SHP77 treated with DMSO at 0.1 percent for 48 hours (cell line): ENCODE measurements at places on chromosomes 12 and 14.

DNA sequence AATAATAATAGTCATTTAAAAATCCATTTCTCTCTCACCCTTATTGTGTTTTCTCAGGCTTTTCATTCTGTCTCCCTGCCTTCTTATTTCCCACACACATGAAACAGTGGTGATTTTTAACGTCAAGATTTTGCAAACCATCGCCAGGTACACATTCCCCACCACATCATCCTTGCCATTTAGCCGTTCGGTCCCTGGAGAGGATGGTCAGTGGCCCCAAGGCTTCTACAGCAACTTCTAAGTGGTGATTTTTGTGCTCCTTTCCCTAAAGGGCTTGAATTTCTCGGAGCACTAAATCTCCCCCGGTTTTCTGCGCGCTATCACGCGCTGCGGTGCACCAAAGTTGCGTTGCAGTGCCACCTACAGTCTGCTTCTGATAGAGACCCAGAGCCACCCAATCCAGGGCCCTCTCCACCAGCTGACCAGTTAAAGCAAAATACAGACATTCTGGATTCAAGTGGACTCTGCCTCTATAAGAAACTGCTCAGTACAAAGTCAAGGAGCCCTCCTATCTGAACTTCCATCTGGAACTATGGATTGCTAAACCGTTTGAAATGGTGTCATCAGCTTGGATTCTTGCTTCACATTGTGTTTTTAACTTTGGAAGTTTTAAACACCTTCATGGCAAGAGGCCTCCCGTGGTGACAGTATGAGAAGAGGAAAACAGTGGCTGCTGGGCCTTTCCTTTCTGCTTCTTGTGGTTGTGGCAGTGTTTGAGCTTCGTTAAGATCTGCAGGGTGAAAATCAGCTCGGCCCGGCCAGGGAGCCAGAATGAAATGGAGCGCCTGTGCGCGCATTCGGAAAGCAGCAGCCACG, 234.0 kb downstream of the SPTSSA start:
- peak; percentile 60 for DNase-seq

DNA sequence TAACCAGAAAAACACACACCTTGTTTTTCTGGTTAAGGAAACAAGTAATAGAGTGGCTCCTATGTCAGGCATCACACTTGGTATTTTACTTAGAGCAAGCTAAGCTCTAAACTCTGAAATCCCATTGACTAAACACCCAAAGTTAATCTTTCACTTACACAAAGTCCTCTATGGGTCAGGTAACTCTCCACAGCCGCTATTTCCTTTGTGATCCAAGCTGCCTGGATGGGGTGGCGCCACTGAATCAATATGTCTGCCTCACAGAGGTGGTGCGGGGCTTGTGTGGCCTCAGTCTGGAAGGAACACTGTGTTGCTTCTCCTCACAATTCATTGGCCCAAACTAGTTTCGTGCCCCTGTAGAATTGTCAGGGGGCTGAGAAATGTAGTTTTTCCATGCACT, 160.0 kb upstream of the E2F7 start:
- no peak for DNase-seq

DNA sequence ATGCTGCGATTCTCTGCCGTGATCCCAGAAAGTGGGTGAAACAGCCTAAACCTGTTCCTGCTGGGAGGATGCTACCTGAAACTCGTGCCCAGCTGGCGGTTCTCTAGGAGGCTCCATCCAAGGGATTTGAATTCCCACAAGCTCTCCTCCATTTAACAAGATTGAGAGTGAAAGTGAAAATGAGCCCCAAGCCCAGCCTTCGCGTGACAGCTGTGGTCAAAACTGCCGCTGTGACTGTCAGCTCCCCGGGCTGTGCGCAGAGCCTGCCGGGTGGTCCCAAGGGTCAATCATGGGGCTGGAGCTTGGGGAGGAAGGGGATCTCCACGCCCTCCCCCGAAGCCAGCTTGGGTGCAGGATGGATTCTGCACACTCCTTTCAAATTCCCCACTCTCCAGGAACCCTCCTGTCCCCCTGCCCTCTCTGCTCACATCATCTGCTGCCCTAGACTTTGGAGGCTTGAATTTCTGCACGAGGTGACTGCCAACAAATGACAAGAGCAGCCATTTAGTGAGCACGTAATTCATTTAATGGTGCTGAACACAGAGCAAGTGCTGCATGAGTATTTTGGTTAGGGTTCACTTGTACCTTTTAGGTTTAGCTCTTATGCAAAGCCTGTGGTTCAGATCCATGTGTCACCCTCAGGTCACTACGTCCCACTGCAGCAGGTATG, 5.3 kb downstream of the ASB2 start:
- no peak for DNase-seq

DNA sequence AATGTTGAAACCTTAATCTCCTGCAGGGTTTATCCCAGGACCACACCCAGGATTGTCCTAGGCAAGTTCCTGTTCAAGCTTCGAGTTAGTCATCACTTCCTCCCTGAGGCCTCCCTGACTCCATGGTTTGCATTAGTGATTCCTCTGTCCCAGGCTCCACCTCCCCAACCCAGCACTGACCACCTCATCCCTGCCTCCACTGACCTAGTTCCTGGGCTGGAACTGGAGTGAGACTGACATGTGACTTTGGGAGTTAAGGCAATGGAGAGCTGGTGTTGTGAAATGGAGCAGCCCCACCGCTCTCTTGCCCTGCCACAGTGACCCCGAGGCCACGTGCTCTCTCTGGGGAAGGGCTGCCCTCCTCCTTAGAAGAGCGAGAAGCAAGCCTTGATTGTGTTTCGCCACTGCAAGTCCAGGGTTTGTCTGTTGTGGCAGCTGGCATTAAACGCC, 15.8 kb upstream of the DTX1 start:
- DNase-seq: no peak

DNA sequence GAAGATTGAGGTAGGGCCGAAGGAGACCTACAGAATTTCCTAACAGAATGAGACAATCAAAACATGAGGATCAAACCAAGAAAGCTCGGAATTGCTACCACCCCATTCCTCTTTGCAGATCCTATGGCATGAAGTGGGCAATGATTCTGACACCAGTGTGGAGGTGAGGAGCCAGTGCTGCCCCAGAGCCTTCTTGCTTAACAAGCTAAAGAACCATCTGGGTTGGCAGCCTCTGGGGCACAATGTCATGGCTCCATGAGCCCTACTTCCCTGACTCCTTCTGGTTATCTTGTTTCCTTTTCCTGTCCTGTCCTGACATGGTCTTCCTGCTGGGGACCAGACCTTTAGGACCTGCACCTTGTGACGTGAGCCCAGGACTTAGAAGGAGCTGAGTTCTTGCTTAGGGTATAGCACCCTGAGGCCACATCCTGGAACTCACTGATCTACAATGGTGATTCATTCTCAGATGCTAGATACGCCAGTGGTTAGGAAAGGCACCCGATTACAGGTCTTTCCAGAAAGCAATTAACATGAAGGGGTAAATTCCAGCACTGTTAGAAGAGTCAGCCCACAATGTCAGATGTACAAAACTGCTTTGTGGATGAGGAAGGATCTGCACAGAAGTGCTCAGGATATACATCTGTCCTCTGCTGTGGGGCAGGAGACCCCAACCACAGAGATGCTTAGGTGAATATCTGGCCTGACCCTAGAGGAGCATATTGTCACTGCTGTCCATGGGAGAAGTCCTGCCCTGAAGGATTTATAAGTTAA, 324.2 kb downstream of the ZFP36L1 start:
- no peak for DNase-seq

DNA sequence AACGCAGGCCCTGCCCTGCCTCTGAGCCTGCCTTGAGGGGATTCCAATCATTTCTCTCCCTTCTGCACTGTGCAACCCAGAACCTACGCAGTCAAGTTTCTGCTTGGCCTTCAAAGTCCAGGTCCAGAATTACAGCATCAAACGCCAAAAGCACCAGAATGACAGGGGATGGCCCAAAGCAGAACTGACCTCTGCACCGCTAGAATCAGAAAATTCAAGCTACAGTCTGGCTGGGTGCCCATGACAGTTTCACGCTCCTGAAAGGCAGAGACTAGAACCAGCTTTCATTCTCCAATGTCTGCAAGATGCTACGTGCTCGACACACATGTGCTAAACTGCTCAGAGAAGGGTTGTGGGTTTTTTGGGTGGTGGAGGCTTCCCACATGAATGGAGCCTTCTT, 4.1 kb downstream of the CLMN start:
- DNase-seq: no peak

- DNase-seq: no peak
Measured at GRCh38 chr12:6295094-6295811, 15.2 kb upstream of the PLEKHG6 start.

DNA sequence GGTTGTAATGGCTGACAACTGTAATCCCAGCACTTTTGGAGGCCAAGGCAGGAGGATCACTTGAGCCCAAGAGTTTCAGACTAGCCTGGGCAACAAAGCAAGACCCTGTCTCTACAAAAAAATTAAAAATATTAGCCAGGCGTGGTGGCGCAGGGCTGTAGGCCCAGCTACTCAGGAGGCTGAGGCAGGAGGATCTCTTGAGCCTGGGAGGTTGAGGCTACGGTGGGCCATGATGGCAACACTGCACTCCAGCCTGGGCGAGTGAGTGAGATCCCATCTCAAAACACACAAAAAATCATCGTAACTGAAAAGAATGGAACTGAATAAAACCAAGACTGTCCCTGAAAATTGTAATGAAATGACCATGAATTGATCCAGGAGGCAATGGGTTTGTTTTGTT, 6.1 kb downstream of the CAMKK2 start:
- DNase-seq: no peak

DNA sequence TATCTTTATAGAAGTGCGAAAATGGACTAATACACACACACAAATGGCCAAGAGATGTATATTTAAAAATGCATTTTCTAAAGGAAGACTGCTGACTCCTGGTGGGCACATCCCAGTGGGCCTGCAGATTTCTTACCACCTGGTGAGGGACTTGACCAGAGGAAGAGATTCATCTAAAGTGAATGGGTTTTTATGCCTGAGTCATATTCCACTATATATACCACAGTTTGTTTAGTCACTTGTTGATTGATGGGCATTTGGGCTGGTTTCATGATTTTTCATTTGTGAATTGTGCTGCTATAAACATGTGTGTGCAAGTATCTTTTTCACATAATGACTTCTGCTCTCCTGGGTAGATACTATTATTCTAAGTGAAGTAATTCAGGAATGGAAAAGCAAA, 277.3 kb downstream of the SLC16A7 start:
- no peak for DNase-seq

DNA sequence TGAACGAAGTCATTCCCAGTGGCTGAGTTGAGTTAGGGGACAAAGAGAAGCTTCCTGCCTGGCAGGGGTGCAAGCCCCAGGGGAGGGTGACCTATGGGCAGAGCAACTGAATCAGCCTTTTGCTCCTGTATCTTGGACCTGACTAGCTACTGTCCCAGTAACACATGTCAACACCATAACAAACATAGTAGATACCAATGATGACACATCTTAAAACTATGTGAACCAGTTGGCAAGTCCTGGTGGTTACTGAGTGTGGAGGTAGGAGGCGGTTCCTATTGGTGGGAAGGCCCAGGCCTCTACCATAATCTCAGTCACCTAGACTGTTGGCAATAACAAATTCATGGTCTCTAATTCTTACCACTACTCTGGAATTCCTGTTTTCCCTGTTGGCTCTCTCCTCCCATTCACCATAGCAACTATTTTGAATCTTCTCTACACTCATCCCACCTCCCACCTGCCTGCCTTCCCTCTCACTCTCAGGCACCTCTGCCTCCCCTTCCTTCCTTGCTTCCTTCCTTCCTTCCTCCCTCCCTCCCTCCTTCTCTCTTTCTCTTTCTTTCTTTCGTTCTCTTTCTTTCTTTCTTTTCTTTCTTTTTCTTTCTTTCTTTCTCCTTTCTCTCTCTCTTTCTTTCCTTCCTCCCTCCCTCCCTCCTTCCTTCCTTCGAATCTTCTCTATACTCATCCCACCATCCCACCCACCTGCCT, 8.1 kb upstream of the P2RX7 start:
- no peak for DNase-seq

DNA sequence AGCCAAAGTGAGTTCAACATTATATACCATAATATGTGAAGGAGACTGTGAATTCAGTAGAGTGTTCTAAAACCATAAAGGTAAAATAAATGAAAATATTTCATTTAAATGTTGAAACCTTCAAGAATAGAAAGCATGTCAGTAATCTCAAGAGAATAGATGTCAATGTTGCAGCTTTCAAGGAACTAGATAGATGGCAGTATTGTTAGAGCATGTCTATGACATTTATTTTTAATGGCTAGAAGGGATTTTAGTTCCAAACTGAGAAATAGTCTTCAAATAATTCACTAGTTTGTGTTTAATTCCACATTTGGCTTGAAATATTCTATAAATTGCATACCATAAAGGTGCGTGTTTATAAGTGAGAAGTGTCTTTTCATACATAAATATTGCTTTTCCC, 326.5 kb downstream of the FLRT2 start:
- peak; percentile 10 for DNase-seq

DNA sequence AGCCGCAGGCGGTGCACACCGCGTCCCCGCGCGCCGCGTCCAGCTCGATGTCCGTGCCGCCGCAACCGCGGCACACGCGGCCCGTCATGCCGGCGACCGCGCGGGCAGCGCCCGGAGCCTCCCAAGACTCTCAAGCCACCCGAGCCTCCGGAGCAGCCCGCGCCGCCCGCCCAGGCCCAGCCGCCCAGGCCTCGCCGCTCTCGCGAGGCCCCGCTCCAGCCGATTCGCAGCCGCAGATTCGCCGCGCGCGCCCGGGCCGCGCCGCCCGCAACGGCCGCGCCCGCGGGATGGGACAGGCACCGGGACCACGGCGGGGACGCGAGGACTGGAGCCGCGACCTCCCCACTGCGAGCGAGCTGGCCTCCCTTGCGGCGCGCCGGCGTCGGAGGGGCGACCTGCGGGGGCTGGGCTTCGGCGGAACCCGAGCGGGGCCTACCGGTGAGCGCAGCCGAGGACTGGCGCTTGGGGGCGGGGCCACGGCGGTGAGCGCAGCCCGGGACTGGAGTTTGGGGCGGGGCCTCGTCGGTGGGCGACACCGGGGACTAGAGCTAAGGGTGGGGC, at the start of gene BRF1:
Gene BRF1, minus strand, starts transcription at position 460 of the 561 bp plus-strand sequence. Its CDS starts 372 bp downstream, at position 88.
- no peak for DNase-seq

DNA sequence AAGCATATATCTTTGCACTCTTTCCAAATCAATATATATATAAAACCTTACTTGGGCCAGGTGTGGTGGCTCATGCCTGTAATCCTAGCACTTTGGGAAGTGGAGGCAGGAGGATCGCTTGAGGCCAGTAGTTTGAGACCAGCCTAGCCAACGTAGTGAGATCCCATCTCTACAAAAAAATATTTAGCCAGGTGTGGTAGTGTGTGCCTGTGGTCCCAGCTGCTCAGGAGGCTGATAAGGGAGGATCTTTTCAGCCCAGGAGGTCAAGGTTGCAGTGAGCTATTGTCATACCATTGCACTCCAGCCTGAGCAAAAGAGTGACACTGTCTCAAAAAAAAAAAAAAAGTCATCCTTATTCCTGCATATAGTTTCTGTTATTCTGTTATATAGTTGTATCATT, 14.4 kb downstream of the OS9 start:
- DNase-seq: no peak

- no peak for DNase-seq
Measured at GRCh38 chr14:40229676-40230075, 797.4 kb upstream of the FBXO33 start.

GRCh38 chr12:4272424-4273272, 914 bp upstream of the CCND2 start:
- no peak for DNase-seq
